Inflammatory macrophage treated with lipopolysaccharide for 1 hour (primary cell): ENCODE measurements at places on chromosomes 1 and 21.

- no peak for DNase-seq
These were observed 49.0 kb downstream of the TOR1AIP2 start for GRCh38 chr1:179828554-179829110.

DNA sequence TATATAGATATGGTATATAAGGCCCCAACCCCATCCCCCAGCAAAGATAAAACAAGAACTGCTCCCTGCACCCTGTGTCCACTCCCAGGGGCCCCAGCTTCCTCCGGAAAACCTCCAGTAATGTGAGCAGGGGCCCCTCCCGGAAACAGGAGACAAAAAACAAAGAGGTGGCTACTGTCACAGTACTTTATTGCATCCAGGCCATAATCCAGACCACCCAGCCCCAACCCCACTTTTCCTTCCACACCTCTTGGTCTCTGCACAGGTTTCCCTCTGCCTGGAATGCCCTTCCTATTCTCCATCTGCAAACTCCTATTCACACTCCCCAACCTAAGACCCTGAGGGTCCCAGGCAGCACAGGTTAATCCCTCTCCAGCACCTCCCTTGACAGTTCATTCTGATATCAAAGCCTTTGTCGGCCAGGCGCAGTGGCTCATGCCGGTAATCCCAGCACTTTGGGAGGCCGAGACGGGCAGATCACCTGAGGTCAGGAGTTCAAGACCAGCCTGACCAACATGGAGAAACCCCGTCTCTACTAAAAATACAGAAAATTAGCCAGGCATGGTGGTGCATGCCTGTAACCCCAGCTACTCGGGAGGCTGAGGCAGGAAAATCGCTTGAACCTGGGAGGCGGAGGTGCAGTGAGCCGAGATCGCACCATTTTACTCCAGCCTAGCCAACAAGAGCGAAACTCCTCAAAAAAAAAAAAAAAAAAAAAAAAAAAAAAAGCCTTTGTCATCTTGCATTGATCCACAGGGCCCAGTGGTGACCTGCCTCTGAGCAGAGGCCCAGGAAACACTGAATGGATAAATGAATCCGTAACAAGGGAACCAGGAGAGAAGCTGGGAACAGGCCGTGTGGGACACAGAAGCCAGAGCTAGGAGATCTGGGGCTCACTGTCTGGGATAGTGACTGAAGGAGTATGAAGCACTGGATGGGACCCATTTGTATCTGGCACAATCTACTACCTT is 2.3 kb upstream of the AUNIP start:
- no peak for DNase-seq

GRCh38 chr1:5142389-5142788 is 488.0 kb downstream of the AJAP1 start:
- no peak for DNase-seq

- DNase-seq, result no peak
These were observed 18.3 kb downstream of the TNFRSF9 start for GRCh38 chr1:7922301-7922700.

DNA sequence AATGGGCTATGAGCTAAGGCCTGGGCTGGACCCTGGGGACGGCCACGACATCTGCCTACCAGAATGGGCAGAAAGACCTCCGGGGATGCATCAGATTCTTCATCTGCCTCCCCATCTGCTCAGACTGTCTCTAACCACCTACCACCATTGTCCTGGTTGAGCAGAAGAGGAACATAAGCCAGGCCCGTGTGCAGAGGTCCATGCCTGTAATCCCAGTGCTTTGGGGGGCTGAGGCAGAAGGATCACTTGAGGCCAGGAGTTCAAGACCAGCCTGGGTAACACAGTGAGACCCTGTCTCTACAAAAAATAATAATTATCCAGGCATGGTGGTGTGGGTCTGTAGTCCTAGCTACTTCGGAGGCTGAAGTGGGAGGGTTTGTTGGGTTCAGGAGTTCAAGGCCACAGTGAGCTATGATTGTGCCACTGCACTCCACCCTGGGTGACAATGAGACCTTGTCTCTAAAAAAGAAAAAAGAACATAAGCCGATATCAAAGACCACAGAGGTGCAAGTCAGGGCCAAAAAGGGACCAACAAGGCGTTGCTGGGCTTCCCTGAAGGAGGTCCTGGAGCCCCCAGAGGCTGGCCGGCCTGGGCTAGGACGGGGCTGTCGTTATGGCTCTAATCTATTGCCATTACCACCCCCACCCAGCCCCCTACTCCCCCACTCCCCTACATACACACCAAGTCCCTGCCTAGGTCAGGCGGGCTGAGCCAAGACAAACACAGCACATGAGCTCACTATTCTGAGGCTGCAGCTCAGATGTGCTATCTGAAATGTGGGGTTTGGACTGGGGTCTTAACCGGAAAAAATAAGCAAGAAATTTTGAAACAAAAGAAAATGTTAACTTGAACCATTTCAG is 239.2 kb upstream of the RAB4A start:
- DNase-seq, result no peak

- peak; percentile 15 for DNase-seq
These were observed 25.3 kb upstream of the SIPA1L2 start for GRCh38 chr1:232655028-232655745.

GRCh38 chr1:55329091-55329490 is 113.9 kb upstream of the USP24 start:
- no peak for DNase-seq

GRCh38 chr1:241531195-241532161 is 700 bp upstream of the KMO start:
- DNase-seq, result peak; percentile 92

- no peak for DNase-seq
These were observed 15.0 kb downstream of the ETNK2 start for GRCh38 chr1:204136814-204137213.

GRCh38 chr1:18948913-18949685 is 7.4 kb downstream of the IFFO2 start:
- DNase-seq, result no peak

- no peak for DNase-seq
These were observed 5.4 kb upstream of the PGBD2 start for GRCh38 chr1:248900637-248901036.

GRCh38 chr1:248923352-248924338 is 17.6 kb downstream of the PGBD2 start:
- no peak for DNase-seq

DNA sequence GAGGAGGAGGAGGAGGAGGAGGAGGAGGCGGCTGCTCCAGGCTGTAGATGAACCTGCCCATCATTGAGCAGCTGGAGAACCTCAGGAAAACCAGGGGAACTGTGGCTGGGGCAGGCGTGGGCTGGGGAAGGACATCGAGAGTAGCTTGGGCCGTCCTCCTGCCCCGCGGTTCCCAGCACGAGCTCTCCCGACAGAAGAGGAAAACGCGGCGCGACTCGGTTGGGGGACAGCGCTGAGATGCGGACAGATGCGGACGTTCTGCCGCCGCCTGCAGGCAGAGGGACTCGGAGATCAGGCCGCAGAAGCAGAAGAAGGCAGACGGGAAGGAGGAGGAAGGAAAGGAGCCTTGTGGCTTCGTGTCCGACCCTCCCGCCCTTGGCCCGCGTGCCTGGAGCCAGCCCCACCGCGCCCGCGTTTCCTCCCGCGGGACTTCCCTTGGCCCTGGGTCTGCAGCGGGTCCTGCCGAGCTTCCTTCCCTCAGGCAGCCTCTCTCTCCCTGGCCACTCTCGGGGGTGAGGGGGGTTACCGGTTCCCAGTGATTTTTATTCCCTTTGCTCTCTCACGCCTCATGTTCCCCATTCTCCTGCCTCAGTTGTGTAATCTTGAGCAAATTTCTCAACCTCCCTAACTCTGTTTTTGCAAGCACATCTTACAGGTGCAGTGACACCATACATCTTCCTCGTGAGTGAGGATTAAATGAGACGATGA is 1.7 kb upstream of the TNFRSF9 start:
- peak; percentile 91 for DNase-seq

DNA sequence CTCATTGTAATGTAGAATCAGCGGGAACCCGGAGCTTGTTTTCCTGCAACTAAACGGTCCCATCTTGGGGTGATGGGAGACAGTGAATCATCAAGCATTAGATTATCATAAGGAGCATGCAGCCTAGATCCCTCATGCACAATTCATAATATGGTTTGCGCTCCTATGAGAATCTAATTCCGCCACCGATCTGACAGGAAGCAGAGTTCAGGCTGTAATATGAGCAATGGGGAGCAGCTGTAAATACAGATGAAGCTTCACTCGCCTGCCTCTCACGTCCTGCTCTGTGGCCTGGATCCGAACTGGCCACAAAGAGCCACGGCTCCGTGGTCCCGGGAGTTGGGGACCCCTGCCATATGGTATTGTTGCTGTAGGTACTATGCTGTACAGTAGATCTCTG is 1.6 kb downstream of the IFI44 start:
- DNase-seq, result no peak

DNA sequence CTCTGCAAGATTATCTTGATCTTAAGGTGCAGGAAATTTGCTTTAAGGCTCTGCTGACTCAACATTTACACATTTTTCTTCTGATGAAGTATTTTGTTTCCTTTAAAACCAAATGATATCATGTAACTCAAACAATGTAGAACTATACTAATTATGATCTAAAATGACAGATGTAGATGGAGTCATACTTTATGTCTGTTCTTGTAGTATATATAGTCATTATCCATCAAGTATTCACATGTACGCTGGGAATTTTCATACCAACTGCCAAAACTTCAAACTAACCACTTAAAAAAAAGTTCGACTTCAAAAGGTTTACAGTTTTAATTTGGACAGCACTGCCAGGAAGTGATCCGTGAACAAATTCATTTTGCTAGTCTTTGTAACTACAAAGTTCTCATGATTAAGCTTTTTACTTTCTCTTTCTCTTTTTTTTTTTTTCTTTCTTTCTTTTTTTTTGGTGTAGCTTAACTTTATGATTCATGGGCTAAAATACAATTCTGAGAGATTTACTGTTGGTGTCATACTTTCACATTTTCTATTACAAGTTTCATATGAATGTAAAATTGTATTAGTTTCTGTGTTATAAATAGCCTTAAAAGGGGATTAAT is 509.0 kb upstream of the CXADR start:
- DNase-seq, result no peak

- DNase-seq, result no peak
These were observed 8.9 kb downstream of the ERI3 start for GRCh38 chr1:44346184-44346583.

DNA sequence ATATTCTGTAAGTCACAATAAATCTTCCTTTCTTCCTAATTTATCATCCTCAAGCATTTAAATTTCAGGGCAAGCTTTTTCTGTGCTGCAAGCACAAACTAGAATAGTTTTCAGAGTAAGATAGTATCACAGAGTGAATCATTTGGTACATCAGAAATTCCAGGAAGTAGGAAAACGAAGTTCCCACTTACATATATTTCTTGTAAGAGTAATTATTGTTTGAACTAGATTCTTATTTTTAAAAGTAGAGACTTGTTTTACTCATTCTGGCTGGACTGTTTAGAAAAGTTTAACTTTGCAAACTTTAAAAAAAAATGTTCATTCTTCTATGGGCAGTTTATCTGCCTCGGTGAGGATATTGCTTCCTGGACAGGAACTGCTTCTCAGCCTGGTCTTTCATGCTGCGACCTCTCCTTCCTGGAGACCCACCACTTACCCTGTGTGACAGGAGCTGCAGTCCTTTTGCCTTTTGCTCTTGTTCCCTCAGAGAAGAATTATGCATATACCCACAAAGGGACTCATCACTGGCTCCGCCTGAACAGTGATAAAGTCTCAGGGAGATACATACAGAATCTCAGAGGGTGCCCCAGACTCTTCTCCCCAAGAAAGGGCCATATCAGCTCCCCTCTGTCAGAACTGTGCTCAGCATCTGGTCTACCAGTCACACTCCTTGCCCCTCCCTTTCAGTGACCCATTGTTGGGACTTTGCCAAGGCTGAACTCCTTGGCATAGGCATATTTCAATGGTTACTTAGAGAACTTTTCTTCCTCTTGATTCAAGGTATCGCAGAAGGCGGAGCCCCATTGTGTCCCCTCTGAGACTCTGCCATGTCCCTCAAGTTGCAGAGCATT is 102.7 kb upstream of the CD55 start:
- no peak for DNase-seq

DNA sequence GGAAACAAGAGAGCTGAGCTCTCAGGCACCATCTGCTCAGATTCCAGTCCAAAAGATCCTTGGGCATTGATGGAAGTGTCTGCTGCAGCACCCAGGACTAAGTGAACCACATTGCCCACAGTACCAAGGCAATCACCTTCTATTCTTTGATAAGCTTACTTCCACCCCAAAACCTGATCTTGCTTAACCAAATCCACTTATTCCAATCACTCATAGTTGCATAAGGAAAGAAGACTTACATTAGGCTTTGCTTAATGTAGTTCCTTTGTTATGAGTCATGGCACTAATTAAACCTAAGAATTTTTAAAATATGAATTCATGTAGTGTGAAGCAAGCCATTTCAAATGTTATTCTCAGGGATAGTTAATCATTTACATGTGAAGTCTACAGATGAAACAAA is 84.5 kb downstream of the UCHL5 start:
- no peak for DNase-seq

GRCh38 chr21:44962403-44962966 is 22.7 kb downstream of the SLX9 start:
- DNase-seq, result no peak

GRCh38 chr1:15038232-15039016 is 115.1 kb upstream of the TMEM51 start:
- no peak for DNase-seq
